ENCODE measurements at places on chromosomes 6 and 20.
A peak's percentile ranks its signal among the peaks of the same experiment; 100 is the strongest.

- DNase-seq: no peak
These were observed 406.5 kb downstream of the KIF16B start for GRCh38 chr20:16166737-16167136.

- no peak for DNase-seq
These were observed 76.1 kb downstream of the PRKN start for GRCh38 chr6:162651505-162651904.

DNA sequence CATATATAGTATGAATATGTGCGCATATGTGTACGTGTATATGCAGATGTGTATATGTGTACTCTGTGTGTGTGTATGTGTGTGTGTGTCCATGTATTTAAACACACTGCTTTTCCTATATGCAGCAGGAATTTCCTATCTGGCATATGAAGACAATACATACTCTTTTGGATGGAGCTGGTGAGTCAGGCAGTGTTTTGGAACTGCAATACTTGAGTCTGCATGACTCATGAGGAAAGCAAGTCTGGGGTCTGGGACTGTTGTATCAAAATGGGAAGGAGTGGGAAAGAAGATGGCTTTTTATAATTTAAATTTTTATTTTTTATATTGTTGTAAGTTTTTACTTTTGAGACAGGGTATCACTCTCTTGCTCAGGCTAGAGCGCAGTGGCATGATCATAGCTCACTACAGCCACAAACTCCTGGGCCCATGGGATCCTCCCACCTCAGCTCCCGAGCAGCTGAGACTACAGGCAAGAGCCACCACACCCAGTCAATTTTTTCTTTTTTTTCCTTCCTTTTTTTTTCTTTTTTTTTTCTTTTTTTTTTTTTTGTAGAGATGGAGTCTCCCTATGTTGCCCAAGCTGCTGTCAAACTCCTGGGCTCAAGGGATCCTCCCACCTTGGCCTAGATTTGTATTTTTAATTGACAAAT lies 72.2 kb downstream of the ATXN1 start:
- DNase-seq: no peak

GRCh38 chr20:8671370-8671961 lies 397.4 kb upstream of the PLCB4 start:
- DNase-seq: no peak

GRCh38 chr6:135796643-135797305 lies 54.7 kb upstream of the PDE7B start:
- DNase-seq: no peak

DNA sequence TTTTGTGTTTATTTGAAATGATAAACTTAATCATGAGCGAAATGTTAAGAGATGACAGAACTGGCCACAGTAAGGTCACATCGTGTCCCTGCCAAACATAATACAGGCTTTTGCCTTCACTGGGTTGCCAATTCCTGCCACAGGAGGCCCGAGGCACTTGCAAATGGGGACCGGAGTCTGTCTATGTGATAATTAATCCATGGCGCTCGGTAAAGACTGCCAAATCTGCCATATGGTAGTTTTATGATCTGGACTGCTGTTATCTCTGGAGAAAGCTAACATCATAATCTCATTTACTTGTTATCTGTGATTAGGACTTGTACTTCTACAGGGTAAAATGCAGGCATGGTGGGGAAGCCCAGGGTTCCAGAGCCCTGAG lies 170.5 kb upstream of the TSHZ2 start:
- DNase-seq: no peak

DNA sequence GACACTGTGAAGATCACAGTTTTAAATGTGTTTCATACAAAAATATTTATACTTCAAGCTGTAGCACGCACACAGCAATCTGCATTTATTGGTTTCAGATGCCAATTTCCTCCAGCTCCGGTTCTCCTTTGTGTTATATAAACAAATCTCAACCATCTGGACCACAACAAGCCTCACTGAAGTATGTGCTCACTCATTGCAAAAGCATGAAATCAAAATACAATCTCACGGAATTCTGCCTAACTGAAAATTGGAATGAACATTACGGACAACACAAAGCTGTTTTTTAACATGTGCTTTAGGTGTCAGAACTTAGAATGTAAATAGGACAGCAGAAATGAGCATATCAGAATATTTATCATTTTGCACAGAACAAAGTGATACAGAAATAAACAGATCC lies 38.0 kb downstream of the RCAN2 start:
- DNase-seq: peak; percentile 15

GRCh38 chr20:54076259-54076658 lies 5.9 kb upstream of the BCAS1 start:
- no peak for DNase-seq

DNA sequence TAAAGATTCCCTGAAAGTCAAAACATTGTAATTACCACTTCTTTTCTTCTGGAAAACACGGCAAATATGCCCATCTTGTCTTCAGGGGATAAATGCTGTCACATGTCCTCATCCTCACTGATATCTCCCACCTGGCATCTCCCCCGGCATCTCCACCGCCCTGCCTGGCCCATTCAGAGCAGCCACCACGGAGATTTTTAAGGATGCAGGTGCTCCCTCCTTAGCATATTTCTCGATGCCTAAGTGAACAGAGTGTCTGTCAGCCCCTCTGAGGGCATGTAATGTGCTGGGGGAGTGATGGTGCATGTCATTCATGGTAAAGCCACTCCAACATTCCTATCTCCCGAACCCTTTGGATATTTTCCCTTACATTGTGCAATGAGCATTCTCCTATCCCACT lies 215.5 kb downstream of the PREX1 start:
- no peak for DNase-seq

- no peak for DNase-seq
These were observed 147.2 kb downstream of the SYCP2 start for GRCh38 chr20:59785986-59786795.

DNA sequence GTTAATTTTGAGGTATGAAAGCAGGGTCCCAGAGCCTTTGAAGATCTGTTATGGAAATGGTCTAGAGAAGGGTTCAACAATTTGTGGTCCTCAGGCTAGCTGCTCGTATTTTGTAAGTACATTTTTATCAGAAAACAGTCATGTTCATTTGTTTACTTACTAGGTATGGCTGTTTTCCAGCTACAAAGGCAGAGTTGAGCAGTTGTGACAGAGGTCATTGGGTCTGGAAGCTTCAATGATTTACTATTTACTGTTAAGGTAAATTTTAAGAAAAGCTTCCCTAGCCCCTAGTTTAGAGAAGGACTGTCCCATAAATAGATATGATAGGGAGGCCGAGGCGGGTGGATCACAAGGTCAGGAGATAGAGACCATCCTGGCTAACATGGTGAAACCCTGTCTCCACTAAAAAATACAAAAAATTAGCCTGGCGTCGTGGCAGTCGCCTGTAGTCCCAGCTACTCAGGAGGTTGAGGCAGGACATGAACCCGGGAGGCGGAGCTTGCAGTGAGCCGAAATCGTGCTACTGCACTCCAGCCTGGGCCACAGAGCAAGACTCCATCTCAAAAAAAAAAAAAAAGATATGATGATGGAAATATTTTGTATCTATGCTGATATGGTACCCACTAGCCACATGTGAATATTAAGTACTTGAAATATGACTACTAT lies 538.4 kb upstream of the CITED2 start:
- DNase-seq: no peak

- DNase-seq: no peak
These were observed 178.7 kb upstream of the CDH4 start for GRCh38 chr20:61073376-61073775.

DNA sequence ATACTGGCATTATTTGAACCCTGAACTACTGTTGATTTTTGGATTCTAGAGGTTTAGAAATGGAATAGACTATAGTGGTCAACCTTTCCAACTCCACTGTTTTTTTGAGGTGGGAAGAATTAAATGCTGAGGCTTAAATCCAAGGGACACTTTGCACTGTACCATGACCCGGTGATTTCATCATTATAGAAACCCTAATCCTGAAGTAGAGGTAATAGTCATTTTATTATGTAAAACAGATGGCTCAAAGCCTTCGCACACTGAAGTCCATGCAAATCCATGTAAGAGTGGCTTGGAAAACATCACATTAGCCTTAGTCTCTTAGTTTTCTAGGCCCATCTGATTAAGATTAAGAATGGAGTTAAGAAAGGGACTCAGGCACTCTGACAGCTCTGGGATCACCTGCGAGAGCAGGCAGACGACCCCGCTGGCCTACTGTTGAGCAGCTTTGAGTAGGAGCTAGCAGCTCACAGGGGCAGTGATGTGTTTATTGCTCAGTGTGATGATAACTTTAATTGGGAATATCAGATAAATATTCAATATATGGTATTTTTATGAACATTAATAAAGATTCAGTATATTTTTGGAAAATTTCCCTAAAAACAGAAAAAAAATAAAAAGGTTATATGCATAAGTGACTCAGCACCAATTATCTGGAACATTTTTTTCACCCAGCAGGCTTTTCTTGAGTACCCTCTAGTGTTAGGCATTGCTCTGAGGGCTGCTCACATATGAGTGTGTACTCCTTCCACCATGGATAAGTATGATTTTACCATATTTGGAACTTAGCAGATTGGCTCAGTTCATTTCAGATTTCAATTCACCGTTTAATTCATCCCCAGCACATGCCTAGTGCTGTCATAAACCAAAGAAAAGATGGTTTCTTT lies 13.4 kb downstream of the SLX4IP start:
- no peak for DNase-seq

- no peak for DNase-seq
These were observed 30.8 kb upstream of the SMLR1 start for GRCh38 chr6:130796313-130796905.

DNA sequence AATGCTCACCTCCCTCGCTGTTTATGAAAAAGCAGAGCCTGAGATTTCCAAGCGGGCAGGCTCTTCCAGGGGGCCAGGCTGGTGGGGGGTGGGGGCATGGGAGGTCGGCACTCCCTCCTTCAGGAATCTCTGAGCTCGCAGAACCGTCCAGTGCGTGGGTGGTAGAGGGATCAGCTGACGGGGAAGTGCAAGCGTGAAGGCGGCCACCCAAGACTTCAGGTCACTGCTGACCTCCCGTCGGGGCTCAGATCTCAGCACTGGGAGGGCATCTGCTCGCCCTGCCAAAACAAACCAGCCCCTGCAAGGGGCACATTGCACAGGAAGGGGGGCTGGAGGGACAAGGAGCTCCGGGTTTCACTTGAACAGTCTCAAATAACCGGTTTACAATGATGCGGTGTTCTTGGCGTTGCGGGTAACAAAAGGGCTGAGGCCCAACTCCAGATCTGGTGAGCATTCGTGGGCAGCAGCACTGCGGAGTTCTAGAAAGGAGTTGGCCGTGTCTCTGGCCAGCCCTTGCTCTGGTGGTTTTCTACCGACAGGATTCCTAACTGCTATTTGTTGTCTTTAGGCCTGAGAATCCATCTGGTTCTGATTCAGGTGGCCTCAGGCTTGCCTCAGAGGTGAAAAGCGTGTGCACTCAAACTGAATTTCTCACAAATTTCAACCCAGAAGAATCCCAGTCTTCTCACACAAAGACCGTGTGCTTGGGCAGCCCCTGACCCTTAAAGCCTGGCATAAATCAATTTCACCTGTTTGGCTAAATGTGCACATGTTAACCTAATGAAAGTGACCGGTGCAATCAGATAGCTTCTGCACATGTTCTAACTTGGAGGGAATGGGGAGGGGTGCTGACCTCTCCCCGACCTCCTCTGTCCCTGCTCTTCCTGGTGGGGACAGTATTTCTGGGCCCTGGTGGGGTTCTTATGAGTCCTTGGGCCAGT lies 191.6 kb downstream of the MYLK4 start:
- DNase-seq: no peak

GRCh38 chr6:34248727-34249468 lies at the start of gene SMIM29:
SMIM29 (minus strand) TSS chr6:34249006; CDS start chr6:34247791, 1,215 bp downstream.
- peak; percentile 96 for DNase-seq

DNA sequence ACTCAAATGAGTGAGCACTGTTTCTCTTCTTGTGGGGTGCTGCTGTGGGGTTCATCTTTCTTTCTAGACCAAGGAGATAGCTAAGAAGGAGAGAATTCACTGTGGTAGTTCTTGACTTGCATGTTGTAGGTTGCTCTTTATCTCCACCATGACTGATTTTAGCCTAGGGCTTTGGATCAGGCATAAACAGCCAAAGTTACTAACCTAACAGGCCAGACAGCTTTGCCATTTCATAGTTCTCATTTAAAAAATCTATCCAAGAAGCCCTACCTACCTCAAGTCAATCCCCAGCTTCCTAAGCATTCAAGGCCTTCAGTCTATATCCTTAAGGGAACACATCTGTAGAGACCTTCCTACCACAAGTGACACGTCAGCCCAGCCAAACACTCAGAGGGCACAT lies 107.9 kb upstream of the CARMIL1 start:
- DNase-seq: no peak

- DNase-seq: no peak
These were observed 186.7 kb upstream of the ARID1B start for GRCh38 chr6:156590482-156590881.

- no peak for DNase-seq
These were observed 56.7 kb downstream of the GMPR start for GRCh38 chr6:16295060-16295459.

DNA sequence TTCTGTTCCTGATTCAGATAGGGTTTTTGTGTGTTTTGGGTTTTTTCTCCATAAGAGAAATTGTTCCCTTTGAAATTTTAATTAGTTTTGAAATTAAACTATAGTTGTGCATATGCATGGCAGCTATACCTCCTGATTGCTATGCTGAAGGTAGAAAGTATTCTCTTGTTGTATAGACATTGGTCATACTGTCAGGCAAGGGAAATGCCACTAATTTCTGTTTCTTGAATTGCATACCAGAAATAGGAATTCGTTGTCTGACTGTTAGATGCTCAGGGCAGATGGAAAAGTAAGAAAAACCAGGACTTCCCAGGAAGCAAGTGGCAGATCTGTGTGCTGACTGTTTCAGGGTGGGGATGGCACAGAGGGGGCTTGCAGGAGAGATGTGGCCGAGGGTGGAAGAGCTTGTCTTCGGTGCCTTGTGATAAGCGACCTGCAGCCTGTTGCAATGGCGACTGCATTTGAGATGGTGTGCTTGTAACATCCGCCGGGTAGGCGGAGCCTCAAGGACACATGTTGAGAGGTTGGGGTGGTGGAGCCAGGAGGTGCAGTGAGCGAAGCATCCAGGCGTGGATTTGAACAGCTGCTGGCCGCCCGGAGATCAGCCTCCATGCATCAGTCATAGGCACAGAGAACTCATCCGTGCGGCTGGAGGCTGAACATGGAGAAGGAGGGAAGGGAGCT lies 42.8 kb downstream of the RREB1 start:
- no peak for DNase-seq

DNA sequence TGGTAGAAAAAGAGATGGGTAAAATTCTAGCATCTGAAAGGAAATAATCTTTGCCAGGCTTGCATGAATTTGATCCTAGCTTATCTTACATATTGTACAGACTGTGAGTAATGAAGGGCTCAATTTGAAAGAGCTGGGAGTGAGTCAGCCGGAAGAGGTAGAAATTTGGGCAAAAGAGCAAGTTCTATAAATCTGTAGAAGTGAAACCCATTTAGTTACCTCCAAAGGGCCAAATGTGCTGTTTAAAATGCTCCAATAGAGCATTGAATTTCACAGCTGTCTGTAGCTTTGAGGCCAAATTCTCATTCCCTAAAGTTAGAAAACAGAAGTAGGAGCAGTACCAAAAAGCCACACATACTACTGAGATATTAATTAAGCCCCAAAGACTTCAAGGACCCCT lies 466.1 kb downstream of the BTBD3 start:
- peak; percentile 7 for DNase-seq

- peak; percentile 46 for DNase-seq
These were observed 109.5 kb upstream of the CLDN20 start for GRCh38 chr6:155154158-155154830.

- no peak for DNase-seq
These were observed 128.3 kb downstream of the CARMIL1 start for GRCh38 chr6:25407431-25407830.
